DMS53 (cell line): ENCODE measurements at places on chromosomes 5 and 9.

DNA sequence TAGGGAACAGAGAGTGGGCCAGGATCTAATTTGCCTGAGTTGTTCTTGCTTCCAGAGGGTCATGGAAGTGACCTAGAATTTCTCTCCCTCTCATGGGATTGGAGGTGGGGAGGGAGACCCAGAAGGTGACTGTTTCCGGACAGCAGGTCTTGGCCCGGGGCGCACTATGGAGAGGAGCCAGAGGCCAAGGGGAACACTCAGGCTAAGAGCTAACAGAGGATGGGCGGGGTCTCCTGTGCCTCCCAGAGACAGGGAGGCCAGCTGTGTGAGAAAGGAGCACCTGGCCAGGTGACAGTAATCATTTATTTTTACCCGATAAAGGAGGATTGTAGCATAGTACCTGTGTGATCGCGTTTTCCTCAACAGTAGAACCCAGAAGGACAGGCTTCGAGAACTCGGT lies 50.9 kb upstream of the ANKH start:
- no peak for DNase-seq

GRCh38 chr5:174500636-174501035 lies 223.7 kb upstream of the MSX2 start:
- DNase-seq = no peak

DNA sequence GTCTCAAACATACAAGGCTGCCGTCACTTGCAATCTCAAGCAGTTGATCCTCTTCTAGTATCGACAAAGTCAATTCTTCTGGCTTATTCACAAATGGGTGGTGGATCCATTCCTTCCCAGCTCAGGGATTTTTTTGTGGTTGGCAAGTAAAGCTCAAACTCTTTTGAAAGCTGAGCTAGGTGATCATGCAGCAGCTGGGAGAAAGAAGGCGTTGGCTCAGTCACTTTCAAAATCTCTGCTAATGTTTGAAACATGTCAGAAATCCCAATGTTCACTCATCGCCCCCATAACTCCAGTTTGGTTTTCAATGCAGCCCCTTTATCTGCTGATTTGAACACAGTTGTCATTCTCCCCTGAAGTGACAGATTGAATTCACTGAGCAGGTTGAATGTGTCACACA lies 4.0 kb upstream of the HNRNPA0 start:
- DNase-seq = no peak

- no peak for DNase-seq
These were observed 44.6 kb upstream of the SHOC1 start for GRCh38 chr9:111839387-111839786.

- peak; percentile 76 for DNase-seq
These were observed 19.1 kb downstream of the TRIM14 start for GRCh38 chr9:98099898-98100297.

GRCh38 chr5:154223320-154223719 lies 32.8 kb downstream of the GALNT10 start:
- peak; percentile 10 for DNase-seq

DNA sequence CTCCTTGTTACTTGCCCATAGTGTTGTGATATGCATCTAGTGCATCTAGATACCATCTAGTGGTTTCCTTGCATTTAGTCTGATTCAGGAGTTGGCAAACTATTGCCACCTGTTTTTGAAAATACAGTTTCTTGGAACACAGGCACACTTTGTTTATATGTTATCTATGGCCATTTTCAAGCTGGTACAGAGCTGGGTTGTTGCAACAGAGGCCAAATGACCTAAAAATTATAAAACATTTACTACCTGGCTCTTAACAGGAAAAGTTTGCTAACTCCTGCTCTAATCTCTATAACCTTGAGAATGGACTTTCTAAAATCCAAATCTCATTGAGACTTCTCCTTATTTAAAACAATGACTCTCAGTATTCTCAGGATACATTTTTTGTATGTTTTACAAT lies 19.4 kb upstream of the FBXO38 start:
- DNase-seq = no peak

- DNase-seq = no peak
These were observed 26.9 kb downstream of the GPRIN1 start for GRCh38 chr5:176583076-176583475.

DNA sequence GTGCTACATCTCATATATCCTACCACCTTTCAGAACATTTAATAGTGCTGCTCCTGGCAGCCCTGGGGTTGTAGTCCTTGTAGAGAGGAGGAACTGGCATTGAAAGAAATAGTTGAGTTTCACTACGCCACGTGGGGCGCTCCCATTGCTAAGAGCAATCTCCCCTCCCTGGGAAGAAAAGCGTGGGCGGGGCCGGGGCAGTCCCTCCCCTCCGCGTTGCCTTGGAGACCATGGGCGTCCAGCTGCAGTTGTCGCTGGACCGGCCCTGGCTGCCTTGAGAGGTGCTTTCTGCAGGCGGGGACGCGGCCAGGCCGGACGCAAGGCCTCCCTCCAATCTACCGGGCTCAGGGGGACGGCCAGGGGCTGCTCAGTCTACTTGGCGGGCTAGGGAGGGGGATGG lies 368 bp upstream of the CCDC180 start:
- peak; percentile 90 for DNase-seq

- DNase-seq = no peak
These were observed 37.5 kb upstream of the CDKN2AIPNL start for GRCh38 chr5:134449167-134449566.

GRCh38 chr5:166236327-166236726 lies 2055.1 kb upstream of the WWC1 start:
- no peak for DNase-seq

- peak; percentile 48 for DNase-seq
These were observed 6.1 kb downstream of the RPS14 start for GRCh38 chr5:150443242-150444075.

GRCh38 chr5:1745123-1745795 lies 54.4 kb downstream of the MRPL36 start:
- no peak for DNase-seq

DNA sequence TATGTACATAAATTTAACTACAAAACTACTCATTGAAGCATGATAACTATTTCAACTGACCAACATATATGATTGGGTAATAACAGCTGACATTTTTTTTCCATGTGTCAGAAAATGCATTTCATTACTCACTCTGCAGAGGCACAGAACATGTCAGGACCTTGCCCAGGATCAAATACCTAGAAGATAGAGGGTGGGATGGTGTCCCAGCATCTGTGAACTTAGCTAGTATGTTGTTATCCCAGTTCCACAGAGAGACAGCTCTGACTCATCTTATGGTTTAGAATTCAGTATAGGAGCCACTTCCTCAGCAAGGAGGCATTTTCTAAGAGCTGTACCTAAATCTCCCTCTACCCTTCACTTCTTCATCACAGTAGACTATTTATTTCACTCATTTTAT lies 1198.6 kb upstream of the ACO1 start:
- no peak for DNase-seq

DNA sequence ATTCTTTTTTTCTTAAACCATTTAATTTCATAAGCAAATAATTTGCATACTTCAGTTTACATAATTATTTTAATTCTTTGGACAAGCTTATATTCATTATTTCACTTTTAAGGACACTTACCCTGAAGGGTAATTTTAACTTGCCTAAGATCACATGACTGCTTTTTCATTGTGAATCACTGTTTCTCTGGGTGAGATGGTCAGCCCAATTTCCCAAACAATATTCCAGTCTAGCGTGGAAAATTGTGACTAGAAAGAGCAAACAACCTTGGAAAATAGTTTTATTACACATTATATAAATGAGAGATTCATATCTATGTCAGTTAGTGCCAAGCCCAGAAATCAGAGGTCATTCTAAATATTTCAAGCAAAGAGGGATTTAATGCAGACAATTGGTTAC lies 21.4 kb upstream of the JAKMIP2 start:
- DNase-seq = no peak

DNA sequence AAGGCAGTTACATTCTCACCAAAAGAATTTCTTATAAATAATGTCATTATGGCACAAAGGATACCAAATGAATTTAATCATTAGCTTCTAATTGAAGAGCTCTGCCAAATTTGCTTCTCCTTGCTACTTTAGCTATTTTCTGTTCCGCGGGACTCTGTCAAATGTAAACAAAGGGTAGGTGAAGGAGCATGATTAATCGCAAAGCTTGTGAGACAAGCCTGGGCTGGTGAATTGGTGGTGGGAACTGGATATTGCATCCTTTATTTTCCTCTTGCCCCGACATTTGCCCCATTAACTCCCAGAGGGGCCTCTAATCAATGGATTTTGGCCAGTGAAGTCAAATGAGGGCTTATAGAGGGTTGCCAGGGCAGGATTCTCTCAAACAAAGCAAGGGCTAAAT lies 234.2 kb upstream of the RFX3 start:
- peak; percentile 21 for DNase-seq

DNA sequence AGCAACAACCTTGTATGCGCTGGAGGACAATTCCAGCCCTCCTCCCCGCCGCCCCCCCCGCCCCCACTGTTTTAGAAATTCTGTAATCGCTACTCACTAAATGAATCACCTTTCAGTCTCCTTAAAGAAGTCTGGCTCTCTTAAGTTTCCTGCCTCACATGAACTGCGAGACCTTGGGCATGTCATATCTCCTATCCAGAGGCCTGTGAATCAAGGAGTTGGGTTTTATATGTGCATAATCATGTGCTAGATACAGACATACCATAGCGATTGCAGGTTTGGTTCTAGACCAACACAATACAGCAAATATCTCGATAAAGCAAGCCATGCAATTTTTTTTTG lies 337 bp upstream of the DMAC1 start:
- no peak for DNase-seq

DNA sequence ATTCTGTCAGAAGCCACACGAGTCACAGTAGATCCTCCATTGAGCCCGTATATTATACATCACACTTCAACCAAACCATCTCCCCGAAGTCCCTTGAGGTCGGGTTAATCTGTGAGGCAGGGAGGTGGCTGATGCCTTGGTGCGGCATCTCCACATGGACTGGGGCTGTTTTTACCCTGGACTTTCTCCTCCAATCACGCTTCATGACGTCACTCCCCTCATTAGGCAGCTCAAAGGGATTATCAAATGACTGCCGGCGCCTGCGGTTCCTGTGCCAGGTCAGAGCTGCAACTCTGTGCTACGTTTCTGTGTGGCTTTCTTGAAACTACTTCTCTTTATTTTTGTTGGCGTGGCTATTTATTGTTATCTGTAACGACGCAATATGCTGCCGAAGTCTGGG lies 53.7 kb downstream of the TMOD1 start:
- DNase-seq = no peak

DNA sequence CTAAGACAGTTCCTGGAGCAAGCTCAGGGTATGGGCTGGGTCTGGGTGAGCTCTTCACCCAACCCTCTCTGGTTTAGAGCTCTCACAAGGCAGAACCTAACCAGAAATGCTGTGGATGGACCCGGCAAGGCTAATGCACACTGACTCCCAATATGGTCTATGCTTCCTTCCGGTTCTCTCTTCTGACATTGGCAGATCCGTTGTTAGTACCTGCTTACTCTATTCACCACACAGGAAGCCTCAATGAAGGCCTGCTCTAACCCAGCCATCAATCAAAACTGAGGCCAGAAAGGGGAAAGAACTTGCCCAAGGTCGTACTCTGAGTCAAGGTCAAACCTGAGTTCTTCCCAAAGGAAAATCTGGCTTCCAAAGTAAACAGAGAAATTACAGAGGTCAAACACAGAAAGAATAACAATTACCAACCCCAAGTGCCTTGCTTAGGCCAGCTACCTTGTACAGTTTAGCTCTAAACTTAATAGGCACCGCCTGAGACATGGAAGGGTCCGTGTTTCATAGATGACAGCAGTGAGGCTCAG lies 46.0 kb upstream of the AKNA start:
- DNase-seq = no peak

GRCh38 chr9:94926431-94926800 lies 199.9 kb downstream of the AOPEP start:
- DNase-seq = no peak

- DNase-seq = no peak
These were observed 90.9 kb downstream of the CFAP90 start for GRCh38 chr5:7759951-7760580.

GRCh38 chr5:111901296-111901695 lies 144.3 kb upstream of the NREP start:
- DNase-seq = no peak

DNA sequence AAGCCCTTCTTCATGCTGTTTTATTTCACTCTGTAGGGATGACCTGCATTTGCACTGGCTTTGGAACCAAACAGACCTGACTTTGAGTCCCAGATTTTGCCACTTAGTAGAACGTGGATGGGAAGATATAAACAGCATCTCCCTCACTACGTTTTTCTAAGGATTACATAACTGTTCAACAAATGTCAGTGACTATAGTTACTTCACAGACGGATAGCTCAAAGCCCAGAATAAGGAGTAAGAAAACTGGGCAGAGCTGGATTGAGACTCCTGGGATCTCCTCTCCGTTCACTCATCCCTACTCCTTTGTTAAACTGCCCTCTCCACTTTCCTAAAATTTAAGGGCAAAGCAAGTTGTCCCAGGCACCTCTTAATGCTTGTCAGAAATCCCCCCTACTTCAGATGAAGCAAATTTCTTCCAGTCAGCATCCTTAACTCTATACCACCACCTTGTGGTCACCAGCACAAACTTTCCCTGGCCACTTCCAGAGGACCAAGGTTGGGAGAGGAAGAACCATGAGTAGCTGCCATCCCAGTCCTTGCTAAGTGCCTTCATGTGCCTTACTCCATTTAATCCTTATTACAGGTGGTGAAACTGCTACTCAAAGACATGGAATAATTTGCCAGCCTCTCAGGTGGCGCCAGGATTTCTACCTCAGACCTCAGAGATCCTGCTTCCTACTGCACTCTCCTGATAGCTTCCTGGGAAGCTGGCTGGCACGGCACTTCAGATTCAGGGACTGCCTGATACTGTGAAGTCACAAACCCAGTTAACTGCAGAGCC lies 38.4 kb downstream of the EGR1 start:
- DNase-seq = peak; percentile 84

DNA sequence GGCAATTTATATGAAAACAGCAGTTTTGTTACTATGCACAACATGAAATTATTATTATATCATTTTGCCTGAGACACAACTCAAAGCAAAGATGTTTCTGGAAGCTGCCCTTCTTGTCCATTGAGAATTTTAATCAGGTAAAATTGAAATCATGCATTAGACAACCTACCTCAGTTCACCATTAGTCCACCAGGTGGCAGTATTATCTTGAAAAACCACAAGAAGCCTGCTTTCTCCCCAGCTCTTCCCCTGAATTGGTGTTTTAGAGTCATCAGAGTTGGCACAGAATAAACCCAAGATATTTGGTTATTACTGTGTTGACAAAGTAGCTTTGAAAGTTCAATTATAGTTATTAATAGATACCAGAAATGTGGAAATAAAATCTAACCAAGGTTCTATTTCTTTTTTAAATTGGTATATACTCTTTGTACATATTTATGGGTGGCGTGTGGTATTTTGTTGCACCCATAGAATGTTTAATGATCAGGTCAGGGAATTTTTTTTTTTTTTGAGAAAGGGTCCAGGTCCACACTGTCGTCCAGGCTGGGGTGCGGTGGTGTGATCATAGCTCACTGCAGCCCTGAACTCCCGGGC lies 25.7 kb downstream of the UTP15 start:
- DNase-seq = peak; percentile 82
